T follicular helper cell (primary cell): ENCODE measurements at places on chromosomes 5 and 9.
A peak's percentile ranks its signal among the peaks of the same experiment; 100 is the strongest.

DNA sequence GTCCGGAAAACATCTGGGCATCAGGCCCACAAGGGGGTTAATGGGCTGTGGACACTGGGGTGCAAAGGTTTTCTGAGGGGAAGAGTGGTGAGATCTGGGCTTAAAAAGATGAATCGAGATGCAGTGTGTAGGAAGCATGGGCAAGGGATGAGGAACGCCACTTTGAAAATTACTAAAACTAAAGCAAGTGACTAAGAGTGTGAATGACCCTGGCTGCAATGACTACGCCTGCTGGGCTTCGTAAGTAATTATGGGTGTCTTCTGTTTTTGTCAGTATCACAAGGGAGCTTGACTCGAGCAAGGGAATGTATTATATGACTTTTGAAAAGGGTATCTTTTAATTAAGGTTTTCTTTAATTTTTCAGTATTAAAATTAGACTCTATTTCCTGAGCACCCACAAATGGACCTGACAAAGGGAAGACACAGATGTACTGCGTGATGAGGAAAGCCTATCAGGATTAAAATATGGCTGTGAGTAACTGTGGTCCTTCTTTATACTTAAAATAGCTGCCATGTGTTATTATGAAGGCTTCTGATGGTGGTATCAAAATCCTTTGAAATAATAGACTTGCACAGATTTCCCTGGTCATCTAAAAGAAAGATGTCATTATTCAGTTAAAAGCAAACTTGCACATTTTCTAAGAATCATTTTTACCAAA lies 4.2 kb downstream of the CTXN3 start:
- no peak for DNase-seq

DNA sequence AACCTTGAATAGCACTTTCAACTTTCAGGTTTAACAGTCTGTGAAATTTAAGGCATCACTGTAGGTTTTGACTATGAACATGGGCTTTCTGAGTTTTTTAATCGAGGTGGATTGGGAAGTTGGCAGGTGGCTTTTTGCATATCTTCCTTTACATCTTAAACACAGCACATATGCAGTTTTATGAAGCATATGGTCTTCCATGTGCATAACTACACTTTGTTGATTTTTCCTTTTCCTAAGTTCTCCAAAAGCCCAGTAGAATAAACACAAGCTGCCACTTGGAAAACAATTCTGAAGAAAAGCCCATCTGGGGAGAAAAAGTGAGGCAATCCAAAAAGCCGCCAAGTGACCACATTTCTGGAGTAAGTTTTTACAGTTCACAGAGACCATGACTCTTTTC lies 236.5 kb upstream of the IL12B start:
- no peak for DNase-seq

- no peak for DNase-seq
Observed at GRCh38 chr5:125179612-125180011, 433.2 kb upstream of the ZNF608 start.

DNA sequence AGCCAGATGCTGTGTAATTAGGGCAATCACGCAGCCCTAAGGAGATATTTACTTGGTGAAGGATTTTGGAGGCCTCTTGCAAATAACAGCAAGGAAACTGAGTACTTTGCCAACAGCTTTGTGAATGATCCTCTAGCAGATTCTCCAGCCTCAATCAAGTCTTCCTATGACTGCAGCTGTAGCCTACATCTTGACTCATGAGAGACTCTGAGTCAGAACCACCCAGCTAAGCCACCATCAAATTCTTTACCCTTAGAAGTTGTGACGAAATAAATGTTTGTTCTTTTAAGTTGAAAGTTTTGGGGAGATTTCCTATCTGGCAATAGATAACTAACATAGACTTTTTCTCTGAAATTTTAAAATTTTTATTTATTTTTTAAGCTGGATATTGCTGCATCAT lies 237.6 kb upstream of the CCNH start:
- DNase-seq: no peak

GRCh38 chr5:132776131-132776937 lies 705 bp downstream of the SEPTIN8 start:
- DNase-seq: no peak

GRCh38 chr5:154445422-154446194 lies at the start of gene SAP30L:
Gene SAP30L, plus strand, starts transcription at chr5:154445997. Its CDS starts 608 bp downstream, at chr5:154446605.
- peak; percentile 92 for DNase-seq

- no peak for DNase-seq
Observed at GRCh38 chr5:180021900-180022299, 49.7 kb downstream of the RNF130 start.

DNA sequence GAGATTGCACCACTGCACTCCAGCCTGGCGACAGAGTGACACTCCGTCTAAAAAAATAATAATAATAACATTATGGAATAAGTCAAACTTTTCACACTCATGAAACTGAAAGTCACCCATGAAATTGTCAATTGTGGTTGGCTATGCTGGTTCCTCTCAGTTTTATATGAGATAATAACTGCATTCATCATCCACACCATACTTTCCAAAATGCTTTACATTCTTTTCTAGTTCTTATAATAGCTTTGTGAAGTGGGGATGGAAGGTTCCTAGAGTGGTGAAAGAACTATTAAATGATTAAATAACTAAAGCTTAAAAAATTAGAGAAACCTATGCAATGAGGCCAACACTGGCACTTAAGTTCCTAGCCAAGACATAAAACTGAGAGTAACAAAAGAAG lies 12.6 kb upstream of the ASPN start:
- no peak for DNase-seq

DNA sequence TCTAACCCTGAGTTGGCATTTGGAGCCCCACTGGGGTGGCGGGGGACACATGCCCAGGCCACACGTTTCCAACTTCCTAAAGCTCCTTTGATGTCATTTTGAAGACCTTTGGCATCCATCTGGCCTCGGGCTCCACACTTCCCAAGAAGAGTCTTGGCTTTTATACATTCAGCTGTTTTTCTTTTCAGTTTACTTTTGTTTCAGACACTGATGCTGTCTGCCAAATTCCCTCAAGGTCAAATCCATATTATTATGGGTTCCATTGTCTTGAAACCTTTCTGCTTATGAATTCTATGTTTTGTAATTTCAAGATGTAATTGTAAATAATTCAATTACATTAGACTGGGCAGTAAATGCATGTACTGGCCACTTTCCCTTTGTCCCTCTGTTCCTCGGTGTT lies 23.7 kb upstream of the NFIB start:
- DNase-seq: no peak

DNA sequence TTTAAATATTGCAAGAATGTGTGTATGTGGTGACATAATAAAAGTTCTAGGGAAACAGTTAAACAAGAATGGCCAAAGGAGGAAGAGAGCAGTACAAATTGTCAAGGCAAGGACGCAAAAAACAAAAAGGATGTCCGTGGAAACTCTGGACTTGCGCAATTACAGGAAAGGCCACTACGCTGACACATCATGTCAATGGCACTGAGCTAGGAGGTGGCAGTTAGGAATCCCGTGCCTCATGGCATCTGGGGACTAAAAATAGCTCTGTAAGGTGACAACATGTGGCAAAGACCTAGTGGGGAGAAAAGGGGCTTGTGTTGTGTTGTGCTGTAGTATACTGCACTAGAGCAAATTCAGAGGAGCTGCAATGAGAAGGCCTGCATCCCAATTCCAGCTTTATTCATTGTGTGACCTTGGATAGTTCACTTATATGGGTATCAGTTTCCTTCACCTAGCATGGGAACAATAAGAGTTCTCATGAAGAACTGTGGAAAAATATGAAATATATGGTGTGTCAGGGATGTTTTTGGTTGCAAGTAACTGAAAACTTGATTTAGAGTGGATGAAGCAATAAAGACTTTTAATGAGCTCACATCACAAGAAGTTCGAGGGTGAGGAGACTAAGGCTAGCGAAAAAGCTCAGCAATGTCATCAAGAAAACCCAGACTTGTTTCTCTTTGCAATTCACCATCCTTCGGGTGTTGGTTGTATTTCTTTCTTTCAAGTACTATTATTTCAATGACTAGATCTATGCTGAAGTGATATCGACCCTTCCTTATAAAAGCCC lies 124.1 kb upstream of the STC2 start:
- DNase-seq: no peak

- no peak for DNase-seq
Observed at GRCh38 chr5:68659881-68660280, 433.9 kb upstream of the SLC30A5 start.

GRCh38 chr5:54848581-54848980 lies 136.8 kb downstream of the ESM1 start:
- no peak for DNase-seq
